ENCODE measurements at places on chromosomes 2 and 18. TPM values are rescaled to one million over a fixed set of nuclear protein-coding genes. Genes with fewer than 3 reads are reported as not detected.

DNA sequence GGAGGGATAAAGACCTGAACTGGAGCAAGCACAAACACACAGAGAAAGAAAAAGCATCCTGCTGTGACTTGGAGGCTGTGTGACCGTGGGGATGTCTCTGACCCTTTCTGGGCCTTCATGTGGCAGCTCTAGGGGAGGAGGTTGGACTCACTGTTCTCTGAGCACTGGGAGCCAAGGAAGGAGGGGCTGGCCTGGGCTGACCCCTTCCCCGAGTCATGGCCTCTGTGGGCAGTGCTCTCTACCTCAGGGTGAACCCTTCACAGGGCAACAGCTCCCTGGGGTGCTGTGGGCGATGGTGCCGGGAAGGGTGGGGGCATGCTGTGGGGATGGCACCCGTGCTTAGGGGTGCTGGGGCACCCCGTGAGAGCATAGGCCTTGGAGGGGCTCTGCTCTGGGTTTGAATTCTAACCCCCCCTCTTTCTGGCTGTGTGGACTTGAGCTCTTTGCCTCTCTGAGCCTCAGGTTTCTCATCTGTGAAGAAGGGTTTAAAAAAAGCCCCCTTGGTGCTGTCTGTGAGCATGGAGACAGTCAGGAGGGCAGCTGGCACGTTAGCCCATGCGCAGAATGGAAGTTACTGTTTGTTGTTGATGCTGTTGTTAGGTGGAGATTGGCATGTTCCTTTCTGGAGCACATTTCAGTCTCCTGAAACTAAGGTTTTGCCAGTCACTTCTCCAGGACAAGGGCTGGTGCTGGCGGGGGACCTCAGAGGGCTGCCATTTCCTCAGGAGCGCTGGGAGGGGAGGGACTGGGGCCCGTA, 700 bp downstream of the TOGARAM2 start:
- DNase-seq: no peak

DNA sequence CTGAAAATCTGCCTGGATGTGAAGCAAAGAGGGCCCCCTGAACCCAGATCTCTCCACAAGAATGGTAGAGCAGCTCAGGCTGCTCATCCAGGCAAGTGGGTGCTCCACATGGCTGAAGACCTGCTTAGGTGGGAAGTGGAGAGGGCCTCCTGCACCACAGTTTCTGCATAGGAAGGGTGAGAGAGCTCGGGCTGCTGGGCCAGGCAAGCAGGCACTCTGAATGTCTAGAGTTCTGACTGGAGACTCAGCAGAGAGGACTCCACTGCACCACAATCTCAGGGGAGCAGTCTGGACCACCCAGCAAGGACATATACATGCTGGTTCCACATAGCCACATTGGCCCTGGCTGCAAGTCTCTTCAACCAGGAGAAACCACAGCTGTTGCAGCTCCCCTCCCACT, 52.0 kb downstream of the DSEL start:
- no peak for DNase-seq

DNA sequence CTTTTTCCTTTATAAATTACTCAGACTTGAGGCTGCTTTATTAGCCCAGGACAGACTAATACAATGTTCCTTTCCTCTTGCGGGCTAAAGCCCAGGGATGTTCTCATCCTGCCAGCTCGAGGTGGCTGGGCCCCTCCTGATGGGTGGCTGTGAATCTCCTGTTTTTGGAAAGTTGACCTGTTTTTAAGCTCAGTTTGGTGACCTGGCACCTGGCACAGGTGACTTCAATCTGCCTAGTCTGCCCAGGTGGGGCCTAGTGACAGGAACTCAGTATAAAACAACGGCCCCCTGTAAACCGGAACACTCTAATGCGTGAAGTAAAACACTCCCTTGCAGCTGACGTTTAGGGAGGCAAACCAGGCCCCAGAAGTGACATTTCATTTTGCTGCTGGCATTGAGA, 92.7 kb upstream of the SNTG2 start:
- no peak for DNase-seq

DNA sequence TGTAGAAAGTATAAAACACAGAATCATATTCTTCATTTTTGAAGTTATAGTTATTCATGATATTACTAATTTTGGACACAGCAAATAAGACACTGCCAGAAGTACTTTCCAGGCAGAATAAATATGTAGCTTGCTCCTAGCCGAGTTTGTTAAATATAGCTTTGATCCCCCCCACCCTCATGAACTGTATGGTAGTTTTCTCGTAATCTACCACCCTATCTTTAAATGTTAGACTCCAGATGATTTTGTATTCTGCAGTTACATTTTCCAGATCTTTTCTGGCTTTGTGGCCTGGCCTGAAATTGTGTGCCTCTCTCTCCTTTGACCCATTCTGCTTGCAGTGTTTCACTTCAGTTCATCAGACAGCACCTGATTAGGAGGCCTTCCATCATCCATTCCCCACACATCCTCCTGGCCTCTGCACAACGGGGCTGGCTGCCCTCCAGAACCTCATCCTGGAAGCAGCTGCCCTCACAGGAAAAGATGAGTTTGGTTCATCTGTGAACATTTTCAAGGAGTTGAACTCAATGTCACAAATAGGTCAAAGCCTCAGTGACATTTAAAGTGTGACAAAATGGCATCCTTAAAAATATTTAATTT, 4.7 kb upstream of the KCNJ3 start:
- DNase-seq: no peak

- DNase-seq: no peak
Measured at GRCh38 chr2:137181370-137181769, 416.0 kb downstream of the THSD7B start.

GRCh38 chr18:74608681-74609080, 11.0 kb downstream of the ZNF407 start:
- no peak for DNase-seq

DNA sequence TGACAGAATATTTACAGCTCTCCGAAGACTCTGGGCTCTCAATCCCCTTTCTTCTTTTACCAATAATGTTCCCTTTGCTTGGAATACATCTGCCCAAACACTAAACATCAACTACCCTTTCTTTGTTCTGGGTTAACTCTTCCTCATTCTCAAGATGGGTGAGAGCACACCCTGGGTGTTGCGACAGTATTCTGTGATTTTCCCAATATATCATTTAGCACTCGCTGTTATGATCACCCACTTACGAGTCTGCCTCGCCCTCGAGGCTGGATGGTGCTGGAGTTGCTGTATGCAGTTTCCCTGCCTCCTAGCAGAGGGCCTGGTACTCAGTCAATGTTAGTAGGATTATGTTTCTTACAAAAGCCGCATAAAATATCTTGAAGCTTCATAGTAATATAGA, 93.2 kb downstream of the SOCS6 start:
- no peak for DNase-seq

DNA sequence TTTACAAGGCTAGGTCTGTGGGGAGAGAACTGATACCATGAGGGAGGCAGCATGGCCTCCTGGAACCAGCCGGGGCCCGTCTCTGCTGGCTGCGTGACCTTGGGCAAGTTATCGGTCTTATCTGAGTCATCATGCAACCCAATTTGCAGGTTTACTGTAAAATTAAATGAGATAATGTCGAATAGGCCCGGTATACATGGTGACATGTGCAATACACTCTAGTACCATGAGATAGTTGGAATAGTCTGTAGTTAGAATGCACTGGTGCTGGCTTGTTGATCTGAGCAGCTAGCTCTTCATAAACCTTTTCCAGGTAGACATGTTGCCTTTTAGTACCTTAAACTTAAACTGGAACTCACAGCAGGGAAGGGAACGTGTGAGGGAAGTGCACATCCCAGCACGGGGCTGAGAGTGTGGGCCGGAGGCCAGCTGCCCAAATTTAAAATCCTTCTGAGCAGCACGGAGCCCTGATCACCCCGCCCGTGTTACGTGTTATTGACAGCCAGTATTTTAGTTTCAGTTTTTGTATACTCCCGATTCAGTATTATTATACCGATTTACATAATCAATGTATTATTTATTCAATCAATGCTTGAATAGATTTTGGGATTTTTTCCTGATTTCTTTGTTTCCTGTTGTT, 72.4 kb upstream of the HS6ST1 start:
- no peak for DNase-seq

DNA sequence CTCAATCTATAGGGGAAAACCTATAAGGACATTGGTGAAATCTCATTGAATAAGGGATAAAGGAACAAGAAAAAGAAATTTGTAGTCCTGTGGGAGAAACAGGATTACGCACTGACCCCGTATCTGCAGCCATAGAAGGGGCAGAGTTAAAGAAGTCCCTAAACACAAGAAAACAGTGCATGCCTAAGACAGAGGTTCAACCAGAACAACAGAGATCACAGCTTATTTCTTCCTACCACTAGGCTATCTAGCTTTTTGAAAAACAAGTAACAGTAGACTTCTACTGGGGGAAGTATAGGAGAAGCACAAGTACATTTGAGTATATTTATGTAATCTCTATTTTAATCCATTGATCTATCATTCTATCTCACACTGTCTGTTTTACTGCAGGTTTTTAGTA, 485.2 kb upstream of the REG3G start:
- no peak for DNase-seq

DNA sequence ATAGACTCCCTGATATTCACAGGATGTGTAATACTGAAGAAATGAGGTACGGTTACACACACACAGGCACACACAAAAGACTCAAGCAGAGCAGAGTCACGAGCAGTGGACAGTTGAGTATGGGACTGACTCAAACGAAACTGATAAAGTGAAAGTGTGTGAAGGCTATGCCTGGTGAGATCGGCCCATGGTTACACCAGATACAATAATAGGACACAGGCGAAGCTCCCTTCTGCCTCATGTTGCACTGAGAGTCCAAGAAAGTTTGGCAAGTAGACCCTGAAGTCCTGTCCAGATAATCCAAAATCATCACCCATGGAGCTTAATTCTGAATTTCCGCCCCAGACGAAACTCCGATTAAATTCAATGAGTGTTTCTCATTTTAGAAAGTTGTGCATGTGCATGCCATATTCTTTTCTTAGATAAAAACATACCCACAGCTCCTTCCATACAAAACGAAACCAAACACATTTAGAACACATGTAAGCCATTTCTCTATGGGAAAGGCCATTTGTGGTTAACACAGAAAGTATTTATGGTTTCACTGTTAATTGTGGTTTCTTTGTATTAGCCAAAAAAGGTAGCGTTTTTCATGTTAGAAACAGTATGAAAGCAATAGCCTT, 567.6 kb downstream of the PLCL1 start:
- DNase-seq: peak; percentile 77

DNA sequence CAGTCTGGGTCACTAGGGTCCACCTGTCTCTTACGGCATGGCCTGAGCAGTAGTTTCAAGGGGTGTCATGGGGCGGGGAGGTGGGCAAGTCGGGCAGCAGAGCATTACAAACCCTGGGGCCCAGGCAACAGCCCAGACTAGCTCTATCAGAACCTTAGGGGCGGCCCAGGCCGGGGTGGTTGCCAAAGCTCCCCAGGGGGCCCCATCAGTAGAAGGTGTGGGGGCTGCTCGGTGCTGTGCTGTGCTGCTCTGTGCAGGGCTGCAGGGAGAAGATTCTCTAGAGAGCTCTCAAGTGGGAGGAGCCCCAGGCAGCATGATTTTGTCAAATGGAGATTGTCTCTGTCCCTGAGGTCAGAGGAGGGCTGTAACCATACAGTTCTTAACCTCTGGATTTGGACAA, 36.4 kb upstream of the SLC14A1 start:
- DNase-seq: no peak

- no peak for DNase-seq
Measured at GRCh38 chr2:119721462-119721861, 38.3 kb upstream of the PTPN4 start.

GRCh38 chr2:27756544-27757498, 14.7 kb upstream of the MRPL33 start:
- no peak for DNase-seq

DNA sequence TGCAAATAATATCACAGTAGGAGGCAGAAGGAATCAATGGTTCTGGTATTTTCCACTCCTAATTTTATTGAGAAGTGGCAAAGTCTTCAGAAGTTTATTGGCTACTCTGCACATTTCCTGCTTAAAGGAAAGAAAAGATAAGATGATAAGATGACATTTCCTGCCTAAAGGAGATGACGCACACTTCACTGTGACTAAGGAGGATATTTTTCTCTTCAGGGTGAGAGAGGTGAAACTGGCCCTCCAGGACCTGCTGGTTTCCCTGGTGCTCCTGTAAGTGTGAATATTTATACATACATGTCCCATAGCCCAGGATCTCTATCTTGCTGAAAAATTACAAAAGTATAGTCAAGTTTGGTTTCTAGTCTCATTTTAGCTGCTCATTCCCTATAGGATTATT, 27.9 kb downstream of the COL3A1 start:
- DNase-seq: peak; percentile 90

- no peak for DNase-seq
Measured at GRCh38 chr2:165573534-165574461, 104.3 kb downstream of the CSRNP3 start.

- peak; percentile 99 for DNase-seq
Measured at GRCh38 chr2:46073540-46074046, 223.6 kb upstream of the EPAS1 start.

DNA sequence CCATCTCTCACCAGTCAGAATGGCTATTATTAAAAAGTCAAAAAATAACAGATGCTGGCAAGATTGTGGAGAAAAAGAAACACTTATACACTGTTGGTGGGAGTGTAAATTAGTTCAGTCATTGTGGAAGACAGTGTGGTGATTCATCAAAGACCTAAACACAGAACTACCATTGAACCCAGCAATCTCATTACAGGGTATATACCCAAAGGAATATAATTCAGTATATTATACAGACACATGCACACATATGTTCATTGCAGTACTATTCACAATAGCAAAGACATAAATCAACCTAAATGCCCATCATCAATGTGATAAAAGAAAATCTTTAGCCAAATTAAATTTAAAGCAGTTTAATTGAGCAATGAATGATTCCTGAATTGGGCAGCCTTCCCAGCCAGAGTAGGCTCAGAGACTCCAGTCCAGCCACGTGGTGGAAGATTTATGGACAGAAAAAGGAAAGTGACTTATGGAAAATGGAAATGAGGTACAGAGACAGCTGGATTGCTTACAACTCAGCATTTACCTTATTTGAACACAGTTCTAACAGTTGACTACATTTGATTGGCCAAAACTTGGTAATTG, 377.1 kb upstream of the SLC39A10 start:
- DNase-seq: no peak

DNA sequence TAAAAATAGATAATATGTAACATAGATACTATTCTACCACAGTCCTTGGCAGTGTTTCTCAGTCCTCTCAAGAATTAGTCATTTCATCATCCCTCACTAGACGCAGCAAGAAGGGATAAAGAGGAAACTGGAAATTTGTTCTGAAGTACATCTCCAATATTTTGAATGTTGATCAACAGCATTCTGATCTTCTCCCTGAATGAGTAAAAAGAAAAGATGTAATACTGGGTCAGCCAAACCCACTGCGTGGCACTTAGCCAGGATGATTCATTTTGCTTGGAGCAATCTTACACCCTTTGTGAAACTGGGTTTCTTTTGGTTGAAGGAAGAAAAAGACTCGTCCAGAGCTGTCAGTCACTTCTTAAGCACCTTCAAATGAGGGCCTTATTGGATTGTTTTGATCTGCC, 54.1 kb downstream of the TAF1B start:
- DNase-seq: peak; percentile 93

GRCh38 chr2:138390316-138390945, 111.1 kb upstream of the SPOPL start:
- no peak for DNase-seq

The WDPCP gene
- total RNA-seq: 11.8 TPM

The C18orf54 gene
- total RNA-seq: 7.6 TPM

The GRB14 gene
- not detected for total RNA-seq

The ANKRD62 gene
- not detected for total RNA-seq

The NOP58 gene
- 71.9 TPM for total RNA-seq

The CCDC178 gene
- not detected for total RNA-seq

The FEZ2 gene
- total RNA-seq: 68.3 TPM

The SERPINB5 gene
- total RNA-seq: not detected

The DAW1 gene
- 0.48 TPM for total RNA-seq

The IL36A gene
- not detected for total RNA-seq

The ZAP70 gene
- total RNA-seq: 2.0 TPM

The BMP10 gene
- total RNA-seq: not detected

The RFTN2 gene
- total RNA-seq: 1.7 TPM

The MC2R gene
- not detected for total RNA-seq

Data from RPMI7951 (cell line).